ENCODE measurements at places on chromosomes 2 and 18.

DNA sequence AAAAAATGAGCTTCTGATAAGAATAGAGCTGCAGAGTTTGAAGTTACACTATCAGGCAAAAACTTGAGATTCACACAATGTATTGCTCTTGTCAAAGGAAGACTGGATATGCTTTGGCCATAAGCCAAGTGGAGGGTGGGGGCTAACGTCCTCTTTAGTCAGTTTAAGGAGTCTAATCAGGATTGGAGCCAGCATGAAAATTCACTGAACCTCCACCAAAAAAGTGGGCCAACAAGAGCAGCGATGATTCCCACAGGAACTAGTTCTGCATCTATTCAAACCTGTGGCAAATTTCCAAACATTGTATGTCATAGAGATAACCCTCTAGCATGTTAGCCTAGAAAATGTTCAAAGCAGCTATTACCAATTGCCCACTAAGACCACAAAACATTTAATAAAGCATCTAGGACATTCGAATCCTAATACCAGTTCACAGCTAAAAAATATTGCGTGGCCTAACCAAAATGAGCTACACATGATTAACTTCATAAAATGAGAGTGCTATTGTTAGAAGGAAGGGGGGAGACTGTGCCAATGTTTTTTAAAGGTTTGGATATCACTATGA is 43.5 kb upstream of the TMEM247 start:
- no peak for DNase-seq

GRCh38 chr2:71136174-71136573 is 5.7 kb downstream of the MPHOSPH10 start:
- no peak for DNase-seq

DNA sequence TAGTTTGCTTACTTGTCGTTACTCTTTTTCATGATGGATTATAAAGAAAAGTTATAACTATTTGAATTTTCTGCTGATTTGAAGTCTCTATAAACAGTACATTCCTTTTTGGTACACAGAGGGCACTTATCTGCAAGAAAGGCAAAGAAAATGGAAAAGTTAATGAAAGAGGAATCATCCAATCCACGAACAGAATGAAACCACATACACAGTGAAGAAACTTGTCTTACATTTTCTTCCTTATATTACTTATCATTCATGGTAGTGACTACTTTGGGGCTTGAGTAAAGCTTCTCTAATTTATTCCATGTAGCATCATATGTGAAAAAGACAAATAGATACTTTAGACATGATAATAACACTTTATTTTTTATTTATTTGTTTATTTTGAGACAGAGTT is 14.8 kb upstream of the ACTR3 start:
- DNase-seq: no peak

DNA sequence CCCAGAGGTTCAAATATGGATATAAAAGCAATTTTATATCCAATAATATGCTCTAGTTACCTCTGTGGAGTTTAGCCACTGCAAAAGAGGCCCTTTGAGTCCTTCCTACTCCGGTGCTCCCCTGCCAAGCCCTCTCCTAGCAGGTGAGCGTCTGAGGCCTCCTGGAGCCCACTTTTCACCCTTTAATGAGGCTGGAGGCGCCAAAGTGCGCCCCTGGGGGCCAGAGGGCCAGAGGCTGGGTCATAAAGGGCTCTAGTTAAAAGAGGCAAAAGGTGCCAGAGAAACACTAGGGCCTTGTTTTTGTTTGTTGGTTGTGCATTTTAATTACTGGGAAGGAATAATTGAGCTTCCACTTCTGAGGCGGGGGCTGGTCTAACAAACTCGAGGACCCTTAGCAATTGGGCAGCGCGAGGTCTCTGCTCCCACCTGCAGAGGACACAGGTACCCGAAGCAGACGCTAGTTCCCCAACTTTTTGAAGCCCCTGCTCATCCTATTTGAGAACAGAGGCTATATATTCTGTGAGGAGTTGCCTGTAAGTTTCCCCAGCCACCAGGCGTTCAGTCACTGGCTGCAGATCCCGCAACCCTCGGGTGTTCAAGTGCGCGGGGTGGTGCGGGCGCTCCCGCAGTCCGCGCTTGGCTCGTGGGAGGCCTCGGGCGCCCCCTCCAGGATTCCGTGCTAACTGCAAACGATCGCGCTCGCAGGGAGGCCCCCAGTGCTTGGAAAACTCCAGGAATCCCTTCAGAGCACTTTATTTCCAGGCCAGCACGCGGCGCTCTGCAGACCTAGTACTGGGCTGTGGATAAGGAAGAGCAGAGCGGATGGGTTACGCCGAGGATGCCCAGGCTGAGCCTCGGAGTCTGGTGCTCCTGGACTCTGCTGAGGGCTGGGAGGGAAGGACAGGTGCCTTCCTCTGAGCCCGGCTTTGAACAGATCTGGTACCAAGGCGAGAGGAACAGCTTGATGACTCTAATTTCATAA is 14.1 kb downstream of the MSGN1 start:
- peak; percentile 75 for DNase-seq

GRCh38 chr2:190489475-190489874 is 45.0 kb downstream of the NEMP2 start:
- no peak for DNase-seq

DNA sequence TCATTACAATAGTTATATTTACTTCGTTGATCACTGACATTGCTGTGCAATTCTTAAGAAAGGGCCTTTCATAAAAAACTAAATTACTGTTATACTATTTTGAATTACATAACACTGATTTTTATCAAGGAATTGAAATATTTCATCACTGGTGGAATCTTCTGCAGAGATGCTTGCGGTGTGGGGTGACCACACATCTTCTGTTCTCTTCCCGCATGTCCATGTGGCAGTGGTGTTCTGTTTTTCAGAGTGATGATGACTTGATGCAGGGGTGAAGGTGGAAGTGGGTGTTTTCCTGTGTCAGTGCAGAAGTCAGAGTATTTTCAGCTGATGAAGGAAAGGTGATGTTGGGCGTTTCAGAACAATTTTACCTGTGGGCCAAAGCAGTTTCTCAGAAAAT is 7.0 kb downstream of the CNDP2 start:
- no peak for DNase-seq

DNA sequence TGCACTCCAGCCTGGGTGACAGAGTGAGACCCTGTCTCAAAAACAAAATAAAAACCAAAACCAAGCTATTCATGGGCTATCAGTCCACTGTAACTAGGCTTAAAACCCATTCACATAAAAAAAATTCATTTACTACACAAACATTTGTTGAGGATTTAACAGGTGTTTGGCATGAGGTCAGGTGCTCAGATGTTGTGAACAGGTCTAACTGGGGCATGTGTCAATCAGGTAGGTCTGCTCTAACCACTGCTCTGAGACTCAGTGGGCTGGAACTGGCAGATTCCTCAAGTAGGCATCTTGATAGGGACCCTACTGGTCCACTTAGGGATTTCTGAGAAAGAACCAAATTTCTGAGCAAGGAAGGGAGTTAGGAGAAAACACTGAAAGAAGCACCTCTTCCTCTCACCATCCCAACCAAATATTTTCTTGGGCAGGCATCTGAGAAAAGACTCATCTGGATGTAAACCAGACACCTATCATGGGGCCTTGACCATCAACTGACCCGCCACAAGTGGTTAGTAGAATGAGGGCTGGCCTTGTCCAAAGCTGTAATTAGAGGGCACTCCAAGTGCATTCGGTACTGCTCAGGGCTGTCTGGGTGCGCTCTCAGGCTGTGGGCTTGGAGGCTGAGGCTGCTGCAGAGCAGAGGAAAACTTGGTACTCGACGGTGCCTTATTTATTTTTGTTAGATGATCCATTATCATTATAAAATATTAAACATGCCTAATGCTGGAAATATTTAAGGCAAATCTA is 33.9 kb downstream of the WIPF1 start:
- no peak for DNase-seq

DNA sequence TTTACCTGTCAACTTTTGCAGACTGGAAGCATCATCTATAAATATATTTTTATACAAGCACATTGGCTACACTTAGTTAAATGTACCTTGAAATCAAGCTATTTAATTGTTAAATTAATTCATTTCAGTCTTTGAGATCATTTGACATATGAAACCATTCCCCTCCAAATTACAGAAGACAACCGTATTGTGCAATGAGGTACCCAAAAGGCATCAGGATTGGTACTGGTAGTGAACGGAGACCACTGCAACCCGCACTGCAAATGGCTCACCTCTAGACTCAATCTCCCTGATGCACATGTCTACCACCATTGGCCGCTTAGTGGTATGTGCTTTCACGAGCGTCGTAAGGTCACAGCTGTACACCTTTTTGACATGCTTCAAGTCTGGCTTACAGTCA is 47.8 kb upstream of the CHRNA1 start:
- no peak for DNase-seq

GRCh38 chr2:195458936-195459335 is 198.1 kb upstream of the SLC39A10 start:
- no peak for DNase-seq

GRCh38 chr18:11284811-11285210 is 135.4 kb upstream of the PIEZO2 start:
- DNase-seq: no peak

- DNase-seq: no peak
These were observed 106.0 kb upstream of the PKDCC start for GRCh38 chr2:41941831-41942230.

- no peak for DNase-seq
These were observed 14.3 kb downstream of the C2orf76 start for GRCh38 chr2:119352357-119352756.

DNA sequence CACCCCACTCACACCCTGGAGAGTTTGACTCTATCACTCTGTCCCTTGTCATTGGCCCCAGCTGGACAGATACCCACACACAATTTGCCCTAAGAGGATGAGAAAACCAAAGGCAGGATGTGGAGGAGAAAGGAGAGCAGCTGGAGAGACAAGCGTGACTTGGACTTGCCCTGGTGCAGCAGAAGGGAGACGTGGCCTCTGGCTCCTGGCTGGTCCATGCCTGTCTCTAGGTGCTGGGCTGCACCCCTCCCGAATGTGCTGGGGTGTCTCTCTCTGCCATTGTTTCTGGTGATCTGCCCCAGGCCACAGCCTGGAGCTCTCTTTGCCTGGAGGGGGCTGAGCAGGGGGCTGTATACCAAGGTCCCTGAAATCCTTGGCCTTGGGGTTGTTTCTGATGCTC is 88.7 kb upstream of the HDAC4 start:
- DNase-seq: no peak

DNA sequence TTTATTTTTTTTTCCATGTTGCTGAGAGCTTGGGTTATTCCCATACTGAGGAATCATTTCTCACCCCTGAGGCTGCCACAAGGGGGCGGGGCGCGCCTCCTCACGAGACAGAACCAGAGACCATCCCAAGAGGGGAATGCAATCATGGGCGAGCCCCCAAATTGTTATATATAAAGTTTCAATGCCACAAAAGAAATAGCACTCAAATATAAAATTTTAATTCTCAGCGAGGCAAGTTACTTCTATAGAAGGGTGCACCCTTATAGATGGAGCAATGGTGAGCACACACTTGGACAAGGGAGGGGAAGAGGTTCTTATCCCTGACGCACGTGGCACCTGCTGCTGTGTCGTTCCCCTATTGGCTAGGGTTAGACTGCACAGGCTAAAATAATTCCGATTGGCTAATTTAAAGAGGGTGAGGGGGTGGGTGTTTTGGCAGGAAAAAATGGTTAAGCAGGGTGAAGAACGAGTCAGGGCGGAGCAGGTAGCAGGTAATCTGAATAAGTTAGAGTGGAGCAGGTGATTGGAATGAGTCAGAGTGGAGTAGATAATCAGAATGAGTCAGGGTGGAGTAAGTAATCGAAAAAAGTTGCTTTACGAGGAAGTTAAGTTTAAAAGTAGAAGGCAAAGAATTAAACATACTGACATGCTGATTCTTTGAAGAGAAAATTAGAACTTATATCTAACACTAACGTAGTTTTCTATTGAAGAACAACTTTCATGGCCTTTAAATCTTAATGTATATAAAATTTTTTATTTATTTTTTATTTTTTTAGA is 177.5 kb downstream of the MTCL1 start:
- no peak for DNase-seq

DNA sequence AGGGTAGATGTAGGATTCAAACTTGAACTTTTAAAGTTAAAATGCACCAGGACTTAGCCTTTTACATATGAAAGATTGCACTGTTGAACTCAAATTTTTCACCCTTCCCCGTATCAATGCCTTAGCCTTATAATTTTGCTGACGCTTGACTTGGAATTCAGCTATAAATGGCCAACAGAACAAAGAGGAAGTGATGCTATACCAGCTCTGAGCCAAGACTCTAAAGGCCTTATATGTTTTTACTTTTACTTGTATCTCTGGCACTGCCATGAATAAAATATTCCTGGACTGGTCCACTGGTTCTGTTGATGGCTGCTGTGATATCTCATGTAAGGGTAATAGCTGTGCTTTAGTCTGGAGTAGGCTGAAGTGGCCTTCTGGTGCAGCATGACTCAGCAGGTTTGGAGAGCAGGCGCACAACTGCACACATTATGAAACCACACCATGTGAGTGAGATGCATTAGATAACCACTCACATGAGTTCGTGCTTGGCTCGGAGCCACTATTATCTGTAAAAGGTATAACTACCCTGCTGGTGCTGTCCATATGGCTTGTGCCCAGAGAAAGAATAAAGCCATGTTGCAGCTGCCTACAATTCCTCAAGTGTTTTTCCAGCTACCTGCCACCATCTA is 8.4 kb upstream of the IER3IP1 start:
- DNase-seq: no peak

GRCh38 chr2:160752475-160753330 is 259.1 kb upstream of the RBMS1 start:
- no peak for DNase-seq

- DNase-seq: no peak
These were observed 41.1 kb downstream of the TMEM185B start for GRCh38 chr2:120182019-120182560.

DNA sequence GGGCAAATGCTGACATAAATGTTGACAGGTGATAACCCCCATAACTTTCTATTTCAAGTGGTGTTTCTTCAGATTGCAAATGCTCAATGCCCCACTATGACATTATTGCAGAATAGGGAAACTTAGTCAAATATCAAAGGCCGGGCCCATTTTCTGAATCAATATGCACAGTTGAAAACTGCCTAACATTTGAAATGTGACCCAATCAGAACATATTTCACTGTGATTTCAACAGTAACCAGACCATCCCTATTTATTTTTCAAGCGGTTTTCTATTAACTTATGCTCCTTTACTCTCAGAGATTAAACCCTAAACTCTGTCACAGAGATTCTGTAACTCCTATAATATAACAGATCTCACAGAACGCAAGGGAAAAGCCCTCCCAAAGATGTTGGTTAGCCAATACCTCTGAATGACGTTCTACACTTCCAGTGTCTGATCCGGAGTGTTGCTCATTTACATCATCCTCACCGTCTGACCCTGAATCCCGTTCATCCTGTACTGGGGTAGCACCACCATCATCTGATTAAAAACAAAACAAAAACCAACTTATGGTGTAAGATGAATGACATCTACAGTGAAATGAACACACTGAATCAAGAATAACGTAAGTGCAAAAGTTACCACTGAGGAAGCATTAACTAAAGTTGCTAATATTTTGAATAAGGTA is 2.9 kb downstream of the IWS1 start:
- DNase-seq: no peak
